ENCODE measurements at places on chromosomes 3 and 15.

GRCh38 chr3:61349717-61350116, 98.5 kb upstream of the FHIT start:
- DNase-seq: no peak

GRCh38 chr15:38069511-38070011, 135.1 kb downstream of the TMCO5A start:
- peak; percentile 94 for DNase-seq

DNA sequence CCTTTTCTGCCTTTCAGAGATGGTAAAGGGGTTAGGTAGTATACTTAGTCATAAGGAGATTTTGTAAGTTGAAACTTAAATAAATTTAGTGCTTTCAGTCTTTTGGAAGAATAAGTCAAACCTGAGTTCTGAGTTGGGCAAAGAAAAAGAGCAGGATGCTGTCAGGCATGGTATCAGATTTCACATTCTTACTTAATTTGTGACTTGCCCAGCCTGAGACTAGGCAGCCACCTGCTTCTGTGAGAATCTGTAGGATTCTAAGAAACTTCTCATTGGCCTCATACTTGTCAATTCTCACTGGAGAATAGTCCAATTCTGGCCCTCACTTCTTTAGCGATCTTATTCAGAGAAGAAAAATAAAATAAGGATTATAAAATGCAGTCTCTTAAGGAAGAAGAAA, 577.5 kb downstream of the DIPK2A start:
- peak; percentile 33 for DNase-seq

DNA sequence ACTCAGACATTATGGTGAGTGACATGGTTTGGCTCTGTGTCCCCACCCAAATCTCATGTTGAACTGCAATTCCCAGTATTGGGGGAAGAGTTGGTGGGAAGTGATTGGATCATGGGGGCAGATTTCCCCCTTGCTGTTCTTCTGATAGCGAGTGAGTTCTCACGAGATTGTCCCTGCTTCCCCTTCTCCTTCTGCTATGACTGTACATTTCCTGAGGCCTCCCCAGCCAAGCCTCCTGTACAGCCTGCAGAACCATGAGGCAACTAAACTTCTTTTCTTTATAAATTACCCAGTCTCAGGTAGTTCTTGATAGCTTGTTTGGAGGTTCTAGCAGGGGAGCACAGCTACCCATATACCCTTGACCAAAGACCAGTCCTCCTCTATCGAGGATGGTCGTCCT, 45.9 kb downstream of the ADAM10 start:
- DNase-seq: no peak

- peak; percentile 86 for DNase-seq
These were observed 52.2 kb upstream of the HEG1 start for GRCh38 chr3:125107861-125108567.

DNA sequence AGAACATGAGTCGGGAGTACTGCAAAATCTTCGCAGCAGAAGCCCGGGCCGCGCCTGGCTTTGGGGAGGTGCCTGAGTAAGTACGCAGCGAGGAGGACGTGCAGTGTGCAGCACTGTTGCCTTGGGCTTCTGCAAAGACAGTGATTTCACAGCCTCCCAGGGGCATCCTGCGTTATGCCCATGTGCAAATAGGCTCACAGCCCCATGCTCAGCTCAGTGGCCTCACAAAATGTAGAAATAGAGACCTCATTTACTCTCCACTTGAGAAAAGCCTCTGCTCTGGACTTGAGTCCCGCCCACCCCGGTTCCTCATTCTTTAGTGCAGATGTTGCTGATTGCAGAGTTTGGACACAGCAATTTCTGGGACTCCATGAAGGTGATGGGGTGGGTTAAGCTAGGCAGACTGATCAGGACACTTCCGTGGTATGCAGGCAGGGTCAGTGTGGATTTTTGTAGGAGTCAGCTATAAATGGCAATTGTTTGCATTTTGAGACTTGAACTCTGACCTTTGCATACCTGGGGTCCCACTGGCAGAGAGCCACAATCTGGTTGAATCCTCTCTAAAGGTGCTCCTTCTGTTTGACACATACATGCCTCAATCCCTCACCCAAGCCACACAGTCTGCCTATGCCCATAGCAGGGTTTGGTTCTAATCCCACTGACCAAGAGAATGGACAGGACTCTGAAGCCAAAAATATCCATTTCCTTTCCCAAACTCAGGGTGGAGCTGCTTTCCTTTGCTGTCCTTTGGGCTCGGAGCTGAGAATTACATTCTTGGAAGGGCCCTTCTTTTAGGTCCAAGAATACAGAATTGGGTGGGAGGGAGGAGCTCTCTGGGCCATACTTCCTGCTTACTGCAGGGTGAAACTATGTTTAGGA, 20.7 kb upstream of the SLC28A1 start:
- DNase-seq: no peak

- DNase-seq: no peak
These were observed 42.1 kb downstream of the ABHD5 start for GRCh38 chr3:43732747-43733425.

Measured in foreskin fibroblast (primary cell).